ENCODE measurements at places on chromosomes 5 and 9.

GRCh38 chr9:70530716-70531115 is 116.3 kb upstream of the KLF9 start:
- no peak for DNase-seq

DNA sequence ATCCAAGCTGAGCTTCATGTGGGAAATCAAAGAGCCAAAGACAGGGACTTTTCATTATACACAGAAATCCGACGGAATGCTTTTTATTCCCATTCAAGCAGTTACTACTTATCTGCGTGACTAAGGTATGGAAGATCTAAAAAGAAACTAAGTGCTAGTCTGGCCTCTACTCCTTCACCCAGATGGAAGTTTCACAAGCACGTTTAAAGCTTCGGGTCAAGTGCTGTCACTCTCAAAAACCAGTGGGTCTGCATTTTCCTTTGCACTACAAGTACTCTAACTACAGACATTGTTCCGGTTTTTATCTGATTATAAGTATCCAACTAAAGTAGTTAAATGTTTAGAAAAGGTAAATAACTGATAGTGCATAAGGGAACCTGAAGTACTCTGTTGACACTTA is 13.7 kb upstream of the MTAP start:
- DNase-seq, result no peak

DNA sequence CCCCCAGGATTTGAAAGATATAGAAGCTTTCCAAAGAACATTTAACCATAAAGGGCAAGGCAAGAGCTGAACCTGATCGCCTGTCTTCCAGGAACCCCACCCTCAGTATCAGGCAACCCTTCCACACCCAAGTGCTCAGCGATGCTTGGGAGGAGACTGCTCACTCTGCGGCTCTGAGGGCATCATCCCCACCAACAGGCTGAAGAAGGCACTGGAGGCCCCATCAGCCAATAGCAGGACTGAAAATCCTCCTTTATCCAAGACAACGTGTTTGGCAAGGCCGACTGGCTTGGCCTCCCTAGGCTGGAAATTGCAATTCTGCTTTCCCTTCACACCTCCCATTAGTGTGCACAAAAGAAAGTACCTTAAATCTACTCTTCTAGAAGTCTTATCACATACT is 1.4 kb upstream of the PPP2CA start:
- no peak for DNase-seq

- peak; percentile 26 for DNase-seq
These were observed 624 bp upstream of the RETREG1 start for GRCh38 chr5:16617274-16617968.

DNA sequence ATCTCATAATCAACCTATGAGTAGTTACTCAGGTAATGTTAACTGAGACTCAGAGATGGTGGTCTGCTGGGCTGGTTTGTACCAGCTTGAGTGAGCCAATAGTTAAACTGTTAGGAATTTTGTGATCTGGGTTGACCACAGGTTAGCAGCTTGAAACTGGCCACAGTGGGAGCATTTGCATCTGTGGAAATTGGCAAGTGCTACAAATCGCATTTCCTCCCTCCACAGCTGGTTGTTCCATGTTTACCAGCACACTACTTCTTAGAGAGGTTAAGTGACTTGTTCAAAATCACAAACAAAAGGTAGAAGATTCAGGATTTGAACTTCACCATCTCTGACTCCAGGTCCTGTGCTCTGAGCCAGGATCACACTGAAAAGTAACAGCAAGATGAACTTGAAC is 446.9 kb upstream of the CLINT1 start:
- DNase-seq, result no peak

DNA sequence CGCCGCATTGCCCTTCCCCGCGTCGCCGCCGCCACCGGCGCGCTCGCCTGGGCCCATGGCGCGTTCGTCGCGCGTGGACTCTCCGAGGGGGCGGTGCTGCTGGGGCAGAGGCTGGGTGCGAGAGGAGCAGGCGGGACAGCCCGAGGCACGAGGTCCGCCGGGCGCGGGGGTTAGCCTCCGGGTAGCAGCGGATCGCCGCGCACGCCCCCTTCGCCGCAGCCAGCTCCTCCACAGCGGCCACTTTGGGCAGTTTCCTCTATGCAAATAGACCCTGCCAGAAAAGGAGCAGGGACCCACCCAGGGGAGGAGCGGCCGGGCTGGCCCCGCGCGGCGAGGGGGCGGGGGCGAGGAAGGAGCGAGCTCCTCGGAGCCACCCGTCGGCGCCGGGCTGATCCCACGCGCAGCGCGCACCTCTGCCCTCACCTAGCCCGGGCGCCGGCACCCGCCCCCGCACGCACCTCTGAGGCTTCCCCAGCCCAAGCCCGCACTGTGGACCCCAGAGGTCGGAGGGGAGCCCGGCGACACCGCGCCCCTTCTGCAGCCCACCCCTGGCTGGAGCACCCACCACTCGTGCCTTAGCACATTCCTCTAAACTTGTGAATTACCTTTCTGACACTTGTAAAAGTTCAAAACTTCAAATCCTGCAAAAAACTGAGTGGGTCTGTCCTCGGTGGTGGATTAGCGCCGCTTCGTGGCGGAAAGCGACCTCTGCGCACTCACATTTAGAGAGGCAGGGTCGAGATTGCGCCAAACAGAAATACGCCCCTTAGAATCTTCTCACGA is at the start of gene COL23A1:
Gene COL23A1, minus strand, starts transcription at position 253 of the 783 bp plus-strand sequence.
- no peak for DNase-seq

DNA sequence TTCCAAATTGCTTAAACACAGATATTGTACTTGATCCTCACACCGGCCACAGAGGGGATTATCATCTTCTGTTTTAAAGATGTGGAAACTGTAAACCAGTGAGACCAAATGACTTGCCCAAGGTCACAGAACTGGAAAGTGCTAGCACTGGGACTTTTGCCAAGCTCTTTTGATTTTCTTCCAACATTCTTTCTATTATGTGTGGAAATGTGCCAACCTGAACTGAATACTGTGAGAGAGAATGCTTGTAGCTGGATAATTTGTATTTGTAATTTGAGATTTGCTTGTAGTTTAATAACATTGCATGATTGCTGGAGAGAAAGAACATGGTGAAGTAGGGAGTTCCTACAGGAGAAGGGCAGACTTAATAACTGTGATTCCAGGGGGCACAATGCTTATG is 977.9 kb upstream of the NUDT12 start:
- DNase-seq, result no peak

GRCh38 chr5:110547495-110547894 is 179.0 kb downstream of the TMEM232 start:
- DNase-seq, result no peak

GRCh38 chr9:110606179-110606790 is 26.7 kb upstream of the SVEP1 start:
- DNase-seq, result no peak

DNA sequence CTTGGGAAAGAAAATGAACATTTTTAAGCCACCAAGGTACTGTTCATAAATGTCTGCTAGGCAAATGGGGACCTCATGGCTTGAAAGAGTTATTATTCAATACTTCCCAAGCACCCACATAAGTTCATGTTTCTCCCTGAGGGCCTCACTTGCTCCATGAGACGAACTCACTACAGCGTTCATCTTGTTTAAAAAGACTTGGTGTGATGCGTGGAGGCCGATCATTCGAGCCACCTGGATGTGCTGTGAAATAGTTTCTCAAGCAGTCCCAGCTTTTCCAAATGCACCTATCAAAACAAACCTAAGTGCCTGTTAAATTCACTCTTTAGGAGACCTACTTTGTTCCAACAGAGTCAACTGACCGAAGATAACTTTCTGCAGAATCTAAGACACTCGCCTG is 103.2 kb downstream of the LHFPL2 start:
- no peak for DNase-seq

GRCh38 chr9:102445181-102445747 is 549.9 kb upstream of the CYLC2 start:
- DNase-seq, result no peak

DNA sequence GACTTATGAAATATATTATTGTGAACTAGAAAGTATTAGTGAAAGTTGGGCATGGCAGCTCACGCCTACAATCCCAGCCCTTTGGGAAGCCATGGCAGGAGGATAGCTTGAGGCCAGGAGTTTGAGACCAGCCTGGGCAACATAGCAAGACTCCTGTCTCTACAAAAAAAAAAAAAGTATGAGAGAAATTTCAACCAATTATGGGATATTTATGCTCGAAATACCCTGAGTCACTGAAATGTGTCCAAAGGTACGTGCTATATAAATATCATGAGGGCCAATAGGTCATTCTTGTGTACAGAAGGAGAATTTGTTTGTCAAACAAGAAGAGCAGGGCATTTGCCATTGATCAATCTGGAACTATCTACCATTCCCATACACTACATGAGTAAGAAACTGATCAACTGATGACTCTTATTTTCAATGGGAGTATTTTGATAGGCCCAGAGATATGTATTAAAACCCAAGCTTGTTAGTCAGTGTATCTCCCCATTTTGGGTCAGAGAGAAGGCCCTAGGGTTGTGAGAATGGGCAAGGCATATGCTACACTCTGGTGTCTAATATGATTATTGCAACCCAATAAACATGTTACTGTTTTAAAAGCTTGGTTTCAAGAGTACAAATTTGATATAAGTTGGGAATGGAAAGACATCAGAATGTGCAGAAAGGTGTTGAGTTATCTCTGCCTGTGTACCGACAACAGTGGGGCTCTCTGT is 21.7 kb upstream of the HOMER1 start:
- DNase-seq, result no peak

- no peak for DNase-seq
These were observed 118.2 kb upstream of the RPS23 start for GRCh38 chr5:82396396-82396795.

DNA sequence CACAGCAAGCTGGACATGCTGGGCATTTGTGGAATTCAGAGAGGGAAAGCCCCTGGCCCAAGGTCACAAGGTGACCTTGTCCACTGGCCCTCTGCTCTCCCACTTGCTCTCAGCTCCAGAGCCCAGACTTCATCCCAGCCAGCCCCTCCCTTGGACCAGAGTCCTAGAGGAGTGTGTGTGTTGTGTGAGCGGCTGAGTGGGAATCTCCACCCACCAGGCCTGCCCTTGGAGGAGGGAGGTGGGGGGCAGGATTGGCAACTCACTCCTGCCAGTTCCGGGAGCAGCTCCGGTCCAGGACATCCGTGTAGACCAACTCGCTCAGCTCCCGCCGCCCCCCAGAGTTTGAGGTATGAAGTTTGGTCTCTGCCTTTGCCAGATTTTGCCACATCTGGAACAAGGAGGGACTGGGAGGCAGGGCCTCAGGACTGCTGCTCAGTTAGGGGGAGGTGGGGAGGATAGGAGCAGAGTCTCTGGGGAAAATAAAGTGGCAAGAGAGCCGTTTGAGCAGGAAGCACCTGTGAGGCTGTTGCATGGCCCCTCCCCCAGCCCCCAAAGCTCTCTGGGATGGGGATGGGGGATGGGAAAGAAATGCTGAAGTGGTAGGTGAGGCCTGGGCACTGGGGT is 1.4 kb downstream of the MZB1 start:
- DNase-seq, result no peak

DNA sequence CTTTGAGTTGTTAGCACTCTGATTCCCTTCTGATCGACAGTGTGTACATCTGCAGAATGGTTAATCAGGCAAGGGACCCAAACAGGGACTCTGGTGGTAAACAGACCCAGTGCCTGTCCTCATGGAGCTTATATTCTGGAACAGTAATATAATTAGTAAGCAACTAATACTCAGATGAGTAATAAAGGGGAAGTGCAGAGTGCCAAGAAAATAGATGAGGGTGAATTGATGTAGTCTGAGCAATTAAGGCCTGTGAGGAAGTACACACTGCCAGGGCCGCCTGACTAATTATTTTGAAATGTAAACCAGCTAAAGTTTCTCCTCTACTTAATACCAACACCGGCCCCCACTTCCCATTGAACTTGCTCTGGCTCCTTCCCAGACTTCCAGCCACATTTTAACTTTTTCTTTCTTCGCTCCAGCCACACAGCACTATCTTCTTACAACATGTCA is 4.2 kb downstream of the DHX29 start:
- DNase-seq, result no peak

DNA sequence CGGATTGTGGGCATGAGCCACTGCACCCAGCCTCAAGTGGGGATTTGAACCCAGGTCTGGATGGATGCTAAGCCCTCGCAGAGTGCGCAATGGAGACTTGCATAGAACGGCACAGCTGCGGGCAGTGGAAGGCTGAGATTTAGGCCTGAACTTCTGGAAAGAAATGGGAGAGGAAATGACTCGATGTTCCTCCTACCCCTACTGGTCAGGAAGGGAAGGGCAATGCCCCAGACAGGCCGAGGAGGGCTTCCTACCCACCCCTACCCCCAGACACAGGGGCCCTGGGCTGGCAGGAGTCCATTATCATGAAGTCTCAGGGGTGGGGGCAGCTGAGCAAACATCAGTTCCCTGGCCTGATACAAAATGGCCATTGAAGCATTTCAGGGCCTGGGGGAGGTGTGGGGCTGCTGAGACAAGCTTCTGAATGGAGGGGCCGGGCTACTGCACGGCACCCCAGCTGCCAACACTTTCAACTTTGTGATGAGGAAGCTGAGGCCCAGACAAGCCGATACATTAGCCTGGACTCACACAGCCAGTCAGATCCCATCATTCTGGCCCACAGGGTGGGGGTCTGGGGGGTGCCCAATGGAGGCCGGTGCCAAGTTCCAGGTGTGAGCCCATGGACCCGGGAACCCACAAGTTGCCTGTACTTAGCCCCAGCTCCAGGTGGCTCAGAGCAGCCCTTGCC is 13.5 kb upstream of the WDR38 start:
- DNase-seq, result no peak

DNA sequence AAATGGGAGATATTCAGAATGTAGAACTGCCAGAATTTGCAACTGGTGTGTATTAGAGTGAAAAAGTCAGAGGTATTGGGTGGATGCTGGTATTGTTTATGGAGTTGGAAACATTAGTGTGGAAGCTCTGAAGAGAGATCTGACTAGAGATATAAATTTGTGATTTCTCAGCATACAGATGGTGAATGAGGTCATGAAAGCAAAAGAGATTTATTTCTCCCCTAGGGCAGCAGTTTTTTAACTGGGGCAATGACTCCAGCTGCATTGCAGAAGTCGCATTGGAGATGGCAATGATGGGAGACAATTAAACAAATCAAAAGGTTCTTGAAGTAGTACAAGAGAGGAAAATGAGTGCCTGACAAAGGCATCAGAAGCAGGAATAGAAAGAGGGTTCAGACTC is 64.9 kb downstream of the CETN3 start:
- no peak for DNase-seq

- DNase-seq, result no peak
These were observed 158.9 kb upstream of the VCAN start for GRCh38 chr5:83312663-83313062.

GRCh38 chr9:108756746-108757490 is 98.9 kb downstream of the ACTL7B start:
- DNase-seq, result no peak

DNA sequence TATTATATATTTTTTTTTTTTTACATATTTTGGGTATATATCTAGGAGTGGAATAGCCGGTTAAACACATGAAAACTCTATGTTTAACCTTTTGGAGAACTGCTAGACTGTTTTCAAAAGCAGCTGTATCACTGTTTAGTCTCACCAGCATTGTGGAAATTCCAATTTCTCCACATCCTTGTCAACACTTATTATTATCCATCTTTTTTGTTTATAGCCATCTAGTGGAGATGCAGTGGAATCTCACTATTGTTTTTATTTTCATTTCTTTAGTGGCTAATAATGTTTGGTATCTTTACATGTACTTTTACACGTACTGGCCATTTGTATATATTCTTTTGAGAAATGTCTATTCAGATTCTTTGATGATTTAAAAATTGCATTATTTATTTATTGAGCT is 22.7 kb upstream of the CCDC180 start:
- DNase-seq, result no peak
